CD4-positive, alpha-beta T cell treated with Interleukin-15 for 4 hours (primary cell): ENCODE measurements at places on chromosomes 7 and 10.

GRCh38 chr10:17031637-17032635, 97.7 kb downstream of the CUBN start:
- no peak for DNase-seq

- DNase-seq: no peak
These were observed 3.1 kb downstream of the VAX1 start for GRCh38 chr10:117135026-117135372.

GRCh38 chr10:130175074-130175473, 38.9 kb downstream of the GLRX3 start:
- DNase-seq: no peak

- peak; percentile 75 for DNase-seq
These were observed 2.3 kb downstream of the MDFIC start for GRCh38 chr7:114924038-114924712.

- DNase-seq: no peak
These were observed 55.2 kb upstream of the FAM133B start for GRCh38 chr7:92645114-92646061.

DNA sequence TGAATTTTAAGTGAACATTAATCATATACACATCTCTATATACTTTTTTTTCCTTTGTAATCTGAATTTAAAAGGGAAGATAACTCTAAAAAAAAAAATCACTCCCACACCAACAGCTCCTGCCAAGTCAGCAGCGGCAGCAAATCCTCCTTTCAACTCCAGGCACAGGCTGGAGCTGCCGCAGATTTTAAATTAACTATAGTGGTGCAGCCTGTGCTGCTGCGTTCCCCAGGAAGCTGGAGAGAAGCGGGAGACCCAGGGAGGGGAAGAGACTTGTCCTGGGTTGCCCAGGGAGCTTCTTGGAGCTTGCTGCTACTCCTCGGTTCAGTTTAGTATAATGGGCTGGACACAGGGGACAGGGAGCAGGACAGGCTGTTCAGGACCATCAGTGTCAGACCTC, 32.6 kb upstream of the HSPB1 start:
- no peak for DNase-seq

- DNase-seq: peak; percentile 24
These were observed 45.2 kb downstream of the EZH2 start for GRCh38 chr7:148838905-148839304.

DNA sequence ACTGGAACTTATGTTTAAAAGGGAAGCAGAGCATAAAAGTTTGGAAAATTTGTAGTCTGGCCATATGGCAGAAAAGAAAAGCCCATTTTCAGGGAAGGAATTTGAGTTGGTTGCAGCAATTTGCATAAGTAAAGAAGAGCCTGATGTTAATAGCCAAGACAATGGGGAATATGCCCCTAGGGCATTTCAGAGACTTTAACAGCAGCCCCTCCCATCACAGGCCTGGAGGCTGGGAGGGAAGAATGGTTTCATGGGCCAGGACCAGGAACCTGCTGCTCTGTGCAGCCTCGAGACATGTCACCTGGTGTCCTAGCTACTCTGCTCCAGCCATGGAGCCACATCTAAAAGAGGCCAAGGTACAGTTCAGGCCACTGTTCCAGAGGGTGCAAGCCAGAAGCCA, 35.3 kb downstream of the HTR7 start:
- DNase-seq: no peak

GRCh38 chr10:78378192-78378591, 344.5 kb downstream of the RPS24 start:
- no peak for DNase-seq

GRCh38 chr10:80281292-80281691, 8.2 kb downstream of the MAT1A start:
- no peak for DNase-seq

DNA sequence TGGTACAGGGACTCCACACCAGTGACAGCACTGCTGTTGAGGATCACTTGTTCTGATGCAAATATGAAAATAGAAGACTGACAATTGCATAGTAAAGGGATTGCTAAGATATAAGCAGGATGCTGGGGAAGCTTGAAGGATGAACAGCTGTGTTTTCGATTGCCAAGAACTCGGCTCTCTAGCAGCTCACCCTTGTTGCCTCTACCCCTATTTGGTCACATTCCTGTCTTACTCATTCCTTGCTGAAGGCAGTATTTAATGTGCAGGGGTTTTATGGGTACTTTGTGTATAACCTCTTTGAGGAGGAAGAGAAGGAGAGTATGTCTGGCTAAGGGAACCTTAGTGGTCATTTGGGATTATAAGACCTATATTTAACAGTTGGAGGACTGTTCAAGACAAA, 218.8 kb downstream of the AUTS2 start:
- DNase-seq: no peak

DNA sequence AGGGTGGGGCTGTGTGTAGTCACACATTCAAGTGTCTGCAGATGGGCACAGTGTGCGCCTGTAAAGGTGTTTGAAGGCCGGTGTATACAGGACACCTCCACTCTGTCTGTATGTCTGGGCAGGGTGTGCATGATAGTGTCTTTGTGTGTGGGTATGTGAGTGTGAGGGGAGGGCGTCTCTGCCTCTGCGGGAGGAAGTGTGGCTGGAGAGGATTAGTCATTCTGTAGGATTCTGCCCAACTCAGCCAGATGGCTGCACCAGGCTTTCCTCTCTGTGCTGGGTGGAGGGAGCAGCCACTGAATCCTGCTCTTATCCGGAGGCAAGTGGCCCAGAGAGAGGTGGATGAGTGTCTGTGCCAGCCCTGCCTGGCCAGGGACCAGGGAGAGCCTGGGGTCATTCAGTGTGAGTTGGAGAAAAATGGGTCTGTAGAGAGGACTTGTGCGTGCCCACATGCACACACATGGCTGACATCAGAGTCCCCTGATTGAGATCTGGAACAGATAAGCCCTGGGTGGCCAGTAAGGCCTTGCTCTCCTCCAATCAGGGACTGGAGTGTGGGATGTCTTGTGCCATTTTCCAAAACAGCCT, 1.7 kb downstream of the SFXN3 start:
- peak; percentile 66 for DNase-seq

DNA sequence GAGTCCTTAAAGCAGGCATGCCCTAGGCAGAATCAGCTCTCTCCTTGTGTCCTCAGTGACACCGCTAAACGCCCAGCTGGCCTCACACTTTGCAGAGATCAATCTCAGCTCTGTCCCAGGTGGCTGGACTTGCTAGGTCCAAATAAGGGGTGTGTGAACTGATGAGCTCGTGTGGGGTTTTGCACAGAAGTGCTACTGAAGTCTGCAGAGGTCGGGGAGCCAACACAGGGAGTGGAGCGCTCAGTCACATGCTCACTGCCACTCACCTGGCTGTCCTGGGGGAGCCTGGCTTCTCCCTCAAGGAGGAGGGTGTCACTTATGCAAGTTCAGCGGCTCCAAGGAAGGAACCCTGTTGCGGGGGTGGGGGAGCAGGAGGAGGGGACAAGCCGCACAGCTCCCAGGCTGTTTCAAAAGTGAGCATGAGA, 2.0 kb downstream of the ELN start:
- DNase-seq: no peak

GRCh38 chr7:30412782-30413504, 65.6 kb downstream of the NOD1 start:
- peak; percentile 37 for DNase-seq

- DNase-seq: no peak
These were observed 52.1 kb downstream of the SUFU start for GRCh38 chr10:102555781-102556328.

- DNase-seq: no peak
These were observed 222.1 kb downstream of the WDR37 start for GRCh38 chr10:1278306-1278705.
